ENCODE measurements at places on chromosomes 12 and 14. TPM values are rescaled to one million over a fixed set of nuclear protein-coding genes. Genes with fewer than 3 reads are reported as not detected.

SLC25A21 gene
- 1.1 TPM for total RNA-seq

ZNF410 gene
- total RNA-seq: 55.3 TPM

TUNAR gene
- total RNA-seq: not detected

DNA sequence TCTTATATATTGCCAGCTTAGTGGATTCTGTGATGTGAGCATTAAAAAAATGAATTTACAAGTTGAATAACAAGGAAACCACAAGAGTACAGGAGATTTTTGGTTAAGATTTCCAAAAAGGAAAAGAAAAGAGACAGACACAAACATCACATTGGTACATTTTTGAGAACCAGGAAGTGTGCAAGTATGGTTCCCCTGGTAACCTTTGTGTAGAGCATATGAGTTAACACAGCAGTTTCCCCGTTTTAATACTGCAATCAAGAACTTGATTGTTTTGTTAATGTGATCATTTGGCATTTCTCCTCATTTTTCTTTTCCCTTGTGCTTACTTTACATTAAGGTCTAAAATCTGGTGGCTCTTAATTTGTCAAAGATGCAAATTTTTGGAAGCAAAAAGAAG, 490.4 kb upstream of the ATP2B1 start:
- H3K4me3 ChIP-seq: no peak overlapping the region
- no peaks in the 10 kb centered on the region for H3K36me3 ChIP-seq
- no peaks in the 10 kb centered on the region for H3K4me1 ChIP-seq
- DNase-seq: no peak

DNA sequence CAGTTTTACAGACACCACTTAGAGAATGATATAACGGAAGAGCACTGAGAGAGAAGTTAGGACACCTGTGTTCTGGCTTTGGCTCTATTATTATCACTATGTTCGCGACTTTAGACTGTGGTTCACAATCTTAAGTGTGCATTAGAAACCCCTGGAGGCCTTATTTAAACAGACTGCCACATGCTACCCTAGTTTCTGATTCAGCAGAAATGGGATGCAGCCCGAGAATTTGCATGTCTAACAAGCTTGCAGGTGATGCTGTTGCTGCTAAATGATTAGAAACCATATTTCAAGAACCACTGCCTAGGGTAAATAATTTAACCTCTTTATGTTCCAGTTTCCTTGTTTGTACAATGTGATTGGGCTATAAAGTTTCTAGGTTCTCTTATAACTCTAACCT, 3.6 kb upstream of the RAD51AP1 start:
- peaks cover 8% of the 10 kb centered on the region for H3K36me3 ChIP-seq
- no peak overlapping the region for H3K27ac ChIP-seq
- H3K4me3 ChIP-seq: no peak overlapping the region

DNA sequence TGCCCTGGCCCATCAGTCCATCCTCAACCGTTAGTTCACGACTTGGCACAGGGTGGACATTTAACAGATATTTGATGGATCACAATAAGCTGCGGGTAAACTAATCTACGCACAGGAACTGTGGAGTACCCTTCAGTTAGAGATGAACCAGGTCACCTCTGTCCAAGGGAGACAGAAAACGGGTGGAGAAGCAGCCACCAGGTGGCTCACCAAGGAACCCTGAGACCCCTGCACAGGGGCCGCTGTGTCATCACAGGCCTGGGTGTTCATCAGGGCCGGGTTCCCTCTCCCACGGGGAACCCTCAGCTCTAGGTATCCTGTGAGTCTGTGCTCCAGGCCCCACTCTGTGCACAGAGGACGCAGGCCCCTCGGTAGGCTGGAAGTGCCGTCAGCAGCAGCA, 122.2 kb downstream of the PIWIL1 start:
- H3K4me1 ChIP-seq: no peaks in the 10 kb centered on the region
- H3K36me3 ChIP-seq: no peaks in the 10 kb centered on the region
- DNase-seq: no peak
- H3K27ac ChIP-seq: no peak overlapping the region
- no peak overlapping the region for H3K4me3 ChIP-seq
- H3K27me3 ChIP-seq: no peaks in the 10 kb centered on the region

DNA sequence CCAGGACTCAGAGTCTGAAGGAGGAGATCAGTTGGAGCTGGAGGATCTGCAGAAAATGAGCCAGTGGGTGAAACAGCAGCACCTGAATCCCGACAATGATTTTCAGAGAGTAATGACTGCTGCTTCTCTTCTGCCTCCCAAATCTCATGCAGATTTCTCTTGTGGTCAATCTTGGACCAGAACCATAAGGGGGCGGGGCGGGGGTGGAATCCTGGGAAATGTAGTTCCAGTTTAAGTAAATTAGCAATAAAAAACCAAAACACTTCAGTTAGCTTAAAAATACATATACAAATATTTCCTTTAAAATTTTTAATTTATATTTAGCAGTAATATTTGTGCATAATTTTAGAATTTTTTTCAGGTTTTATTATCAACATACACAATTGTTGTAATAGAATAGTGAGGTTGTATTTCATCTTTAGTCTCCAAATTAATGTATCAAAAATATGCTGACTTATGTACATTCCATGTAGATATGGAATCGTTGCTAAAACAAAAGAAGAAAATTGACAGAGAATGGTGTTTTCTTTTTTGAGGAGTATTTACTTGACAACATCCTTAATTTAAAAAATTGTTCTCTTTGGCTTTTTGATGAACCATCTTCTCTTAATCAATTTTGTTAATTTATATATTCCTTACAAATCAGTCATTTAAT, 223.5 kb upstream of the SYT10 start:
- H3K27ac ChIP-seq: no peak overlapping the region
- no peak for DNase-seq
- H3K36me3 ChIP-seq: no peaks in the 10 kb centered on the region
- H3K27me3 ChIP-seq: no peaks in the 10 kb centered on the region
- no peak overlapping the region for H3K4me3 ChIP-seq

- H3K27me3 ChIP-seq: no peaks in the 10 kb centered on the region
- no peak overlapping the region for H3K4me3 ChIP-seq
- H3K4me1 ChIP-seq: no peaks in the 10 kb centered on the region
- H3K27ac ChIP-seq: no peak overlapping the region
Measured at GRCh38 chr14:61887628-61888027, 125.4 kb downstream of the SNAPC1 start.

DNA sequence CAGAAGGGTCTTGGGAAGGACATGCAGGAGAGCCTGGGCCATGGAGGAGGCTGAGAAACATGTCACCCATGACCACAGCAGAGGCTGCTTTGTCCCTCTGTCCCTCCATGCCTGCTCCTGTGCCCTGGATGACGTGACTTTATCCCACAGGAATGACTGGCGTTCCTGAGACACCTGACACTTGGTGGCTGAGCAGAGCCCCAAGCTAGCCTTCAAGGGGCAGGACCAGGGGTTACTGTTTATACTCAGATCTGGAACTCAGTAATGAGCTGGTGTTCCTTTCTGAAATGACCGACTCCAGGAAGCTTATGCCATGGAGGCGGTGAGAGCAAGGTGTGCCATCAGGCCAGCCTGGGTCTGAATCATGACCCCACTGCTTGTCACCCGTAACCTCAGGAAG, 44.2 kb downstream of the ZFP36L1 start:
- H3K4me1 ChIP-seq: peaks cover 50% of the 10 kb centered on the region
- DNase-seq: no peak
- H3K27me3 ChIP-seq: no peaks in the 10 kb centered on the region
- no peaks in the 10 kb centered on the region for H3K36me3 ChIP-seq
- H3K4me3 ChIP-seq: no peak overlapping the region

All from sigmoid colon (tissue), 7 donors.